ENCODE measurements at places on chromosomes 12 and 14. TPM values are rescaled to one million over a fixed set of nuclear protein-coding genes. Genes with fewer than 3 reads are reported as not detected.
A peak's percentile ranks its signal among the peaks of the same experiment; 100 is the strongest.

DNA sequence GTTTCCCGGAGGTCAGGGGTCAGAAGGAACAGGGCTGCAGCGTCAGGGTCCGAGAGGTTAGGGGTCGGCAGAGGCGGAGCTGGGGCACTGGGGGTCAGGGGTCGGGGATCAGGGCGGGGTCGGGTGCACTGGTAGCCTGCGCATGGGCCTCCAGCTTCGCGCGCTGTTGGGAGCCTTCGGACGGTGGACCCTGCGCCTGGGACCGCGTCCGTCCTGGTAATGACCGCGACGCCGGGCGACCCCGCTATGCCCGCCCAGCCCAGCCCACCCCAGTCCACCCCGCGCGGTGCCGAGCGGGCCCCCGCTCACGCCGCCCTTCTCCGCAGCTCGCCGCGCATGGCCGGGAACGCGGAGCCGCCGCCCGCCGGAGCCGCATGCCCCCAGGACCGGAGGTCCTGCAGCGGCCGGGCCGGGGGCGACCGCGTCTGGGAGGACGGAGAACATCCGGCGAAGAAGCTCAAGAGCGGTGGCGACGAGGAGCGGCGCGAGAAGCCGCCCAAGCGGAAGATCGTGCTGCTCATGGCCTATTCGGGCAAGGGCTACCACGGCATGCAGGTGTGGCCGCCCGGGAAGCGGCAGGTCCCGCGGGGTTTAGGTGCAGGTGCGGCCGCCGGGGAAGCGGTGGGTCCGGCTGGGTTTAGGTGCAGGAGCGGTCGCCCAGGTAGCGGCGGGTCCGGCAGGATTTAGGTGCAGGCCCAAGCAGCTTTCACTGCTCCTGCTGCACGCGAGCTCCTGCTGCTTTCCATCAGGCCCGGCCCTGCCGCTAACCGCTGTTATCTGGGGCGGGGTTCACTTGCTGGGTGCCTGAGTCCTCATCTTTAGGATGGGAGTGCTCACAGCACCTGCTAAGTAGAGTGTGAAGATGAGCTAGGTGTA, 743 bp downstream of the PUS1 start:
- peak; percentile 58 for DNase-seq

GRCh38 chr12:93145086-93145485, 216.0 kb upstream of the EEA1 start:
- no peak for DNase-seq

DNA sequence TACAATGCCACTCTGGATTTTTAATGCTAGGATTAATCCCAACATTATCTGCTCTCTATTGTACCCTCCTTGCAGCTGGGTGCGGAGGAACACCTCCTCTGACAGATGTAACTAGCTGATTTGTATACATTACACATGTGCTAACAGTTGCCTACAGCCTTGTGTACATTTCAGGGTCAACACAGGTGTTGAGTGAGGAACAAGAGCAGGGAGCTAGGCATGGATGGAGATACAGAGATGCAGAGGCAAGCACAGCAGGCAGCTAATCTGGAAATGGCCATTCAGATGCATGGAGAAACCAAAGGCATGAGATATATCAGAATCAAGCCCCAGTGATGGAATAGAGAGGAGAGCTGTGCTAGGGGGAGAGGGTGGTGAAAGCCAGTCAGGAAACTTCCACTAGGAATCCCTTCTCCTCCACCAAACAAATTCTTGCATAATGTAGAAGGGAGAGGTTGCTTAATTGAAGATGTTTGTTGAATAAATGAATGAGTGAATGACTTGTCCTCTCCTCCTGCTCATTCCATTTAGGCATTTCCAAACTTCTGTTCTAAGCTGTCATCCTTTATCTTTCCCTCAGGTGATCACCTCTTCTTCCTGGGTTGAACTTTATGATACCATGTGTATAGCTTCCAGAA, 313.2 kb downstream of the ATP23 start:
- DNase-seq = no peak

DNA sequence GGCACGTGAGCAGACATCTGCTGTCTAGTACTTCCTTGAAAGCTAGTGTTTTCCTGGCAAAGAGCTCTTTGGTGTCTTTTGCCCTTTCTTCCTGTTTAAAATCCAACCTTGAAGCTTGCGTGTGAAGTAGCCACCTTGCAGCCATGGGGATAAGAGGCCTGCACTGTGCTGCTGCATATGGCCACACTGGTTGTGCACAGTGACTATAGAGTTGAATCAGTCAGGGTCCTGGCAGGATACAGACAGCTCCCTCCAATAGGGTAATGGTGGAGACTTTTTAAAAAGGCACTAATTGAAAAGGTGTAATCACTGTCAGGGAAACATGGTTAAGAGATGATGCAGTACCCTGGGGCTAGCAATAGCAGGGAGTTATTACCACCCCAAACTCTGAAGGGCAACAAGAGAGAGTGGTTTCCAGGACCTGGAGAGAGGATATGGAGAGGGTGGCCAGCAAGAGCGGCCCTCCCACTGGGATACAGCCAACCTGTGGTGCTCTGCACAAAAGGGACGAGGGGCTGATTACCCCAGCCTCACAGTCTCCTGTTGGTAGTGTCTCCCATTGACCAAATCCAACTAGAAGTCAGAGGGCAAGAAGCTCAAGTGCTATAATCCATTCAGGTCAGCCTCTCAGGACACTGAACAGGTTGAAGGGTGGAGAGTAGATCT, 4.8 kb upstream of the GLT8D2 start:
- no peak for DNase-seq

GRCh38 chr12:19683178-19683927, 244.1 kb downstream of the AEBP2 start:
- no peak for DNase-seq

GRCh38 chr12:54541751-54542290, 7.6 kb upstream of the PDE1B start:
- no peak for DNase-seq

Gene APOLD1
- 2.6 TPM for total RNA-seq

Gene ACSS3
- 1.4 TPM for total RNA-seq

DNA sequence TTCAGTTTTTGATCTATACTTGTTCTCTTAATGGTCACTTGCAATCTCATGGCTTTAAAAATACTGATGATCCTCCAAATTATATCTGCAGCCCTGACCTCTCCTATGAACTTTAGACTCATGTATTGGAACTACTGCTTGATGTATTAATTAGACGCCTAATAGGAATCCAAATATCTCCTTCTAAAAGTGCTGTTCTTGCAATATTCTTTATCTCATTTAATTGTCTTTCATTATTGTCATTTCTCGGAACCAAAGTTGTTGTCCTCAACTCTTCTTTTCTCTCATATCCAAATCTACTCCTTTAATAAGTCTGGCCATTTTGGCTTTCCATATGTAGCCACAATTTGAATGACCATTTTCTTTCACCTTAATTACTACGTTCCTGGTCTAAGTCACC, 907.6 kb upstream of the SEL1L start:
- DNase-seq = no peak

Gene RFX4
- 0.08 TPM for total RNA-seq

DNA sequence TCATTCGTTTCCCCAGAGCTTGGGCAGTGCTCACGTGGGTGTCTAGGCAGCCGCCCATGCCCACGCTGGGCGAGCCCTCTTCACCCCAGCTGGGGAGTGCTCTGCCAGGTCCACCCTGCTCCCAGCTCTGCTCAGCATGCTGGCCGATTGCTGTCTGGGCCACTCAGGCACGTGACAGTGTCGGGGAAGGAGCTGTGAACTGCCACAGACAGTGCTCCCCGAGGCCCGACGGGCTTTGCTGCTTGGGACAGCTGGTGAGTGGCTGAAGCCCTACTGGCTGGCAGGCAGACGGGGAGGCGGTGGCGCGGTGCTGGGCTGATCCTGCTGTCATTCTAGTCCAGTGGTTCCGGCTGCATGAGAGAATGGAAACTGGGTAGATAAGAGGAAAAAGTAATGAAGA, 15.8 kb downstream of the NOC4L start:
- no peak for DNase-seq

DNA sequence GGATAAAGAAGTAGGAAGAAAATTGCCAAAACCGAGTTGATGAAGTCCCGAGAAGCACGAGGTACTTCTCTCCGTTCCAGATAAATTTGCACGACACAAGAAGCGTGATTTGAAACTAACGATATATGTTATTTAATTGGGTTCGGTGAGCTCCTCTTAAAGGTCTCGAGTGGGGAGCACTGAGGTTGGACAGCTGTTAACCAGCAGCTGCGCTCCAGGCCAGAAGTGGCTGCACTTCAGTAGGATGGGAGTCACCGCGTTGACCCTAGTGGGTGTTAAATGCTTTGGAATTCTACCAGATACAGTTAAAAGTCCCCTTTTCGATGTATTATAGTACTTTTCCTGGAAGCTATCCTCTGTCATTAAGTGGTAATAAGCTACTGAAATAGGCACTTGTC, 953 bp upstream of the DCAF5 start:
- peak; percentile 32 for DNase-seq

Gene TBX5
- total RNA-seq = not detected

Gene CLEC1A
- 1.4 TPM for total RNA-seq

All from left colon (tissue), 2 donors.